CD4-positive, alpha-beta T cell treated with Interleukin-6 at 100 ng/mL for 8 hours (primary cell): ENCODE measurements at places on chromosomes 5 and 9.

GRCh38 chr5:129943936-129944335, 39.7 kb downstream of the CHSY3 start:
- DNase-seq, result no peak

- DNase-seq, result no peak
These were observed 386.0 kb upstream of the KLF4 start for GRCh38 chr9:107875571-107875980.

DNA sequence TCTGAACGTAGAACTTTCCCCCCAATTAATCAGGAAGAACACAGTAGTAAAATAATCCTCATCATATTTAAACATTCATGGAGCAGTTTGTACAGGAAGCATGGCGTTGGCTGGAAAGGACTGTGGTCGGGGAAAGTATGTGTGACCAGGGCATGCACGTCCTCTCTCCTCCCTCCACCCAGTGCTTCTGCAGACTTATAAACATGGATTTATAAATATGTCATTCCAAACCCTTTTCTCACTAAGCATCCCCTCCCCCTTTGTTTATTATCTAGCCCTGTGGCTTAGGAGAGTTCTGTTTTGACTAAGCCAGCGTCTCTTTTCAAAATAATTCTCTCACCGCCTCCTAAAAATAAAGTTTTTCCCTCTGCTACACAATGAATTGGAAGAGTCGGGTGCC, 70.4 kb upstream of the DAP start:
- DNase-seq, result no peak

DNA sequence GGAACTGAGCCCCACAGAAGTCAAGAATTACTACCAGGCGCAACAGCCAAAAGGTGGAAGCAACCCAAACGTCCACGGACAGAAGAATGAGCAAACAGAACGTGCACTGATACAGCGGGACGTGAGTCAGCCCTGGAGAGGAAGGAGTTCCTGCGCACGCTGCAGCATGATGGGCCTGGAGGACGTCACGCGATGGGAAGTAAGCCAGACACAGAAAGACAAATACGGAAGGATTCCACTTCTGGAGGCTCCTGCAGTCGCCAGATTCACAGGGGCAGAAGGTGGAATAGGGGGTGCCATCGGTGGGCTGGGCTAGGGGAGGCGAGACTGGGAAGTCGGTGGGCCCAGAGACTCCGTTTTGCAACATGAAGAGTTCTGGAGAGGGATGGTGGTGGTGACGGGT, 80.3 kb upstream of the PHYKPL start:
- DNase-seq, result no peak

GRCh38 chr9:5592904-5593303, 36.0 kb upstream of the RIC1 start:
- no peak for DNase-seq

DNA sequence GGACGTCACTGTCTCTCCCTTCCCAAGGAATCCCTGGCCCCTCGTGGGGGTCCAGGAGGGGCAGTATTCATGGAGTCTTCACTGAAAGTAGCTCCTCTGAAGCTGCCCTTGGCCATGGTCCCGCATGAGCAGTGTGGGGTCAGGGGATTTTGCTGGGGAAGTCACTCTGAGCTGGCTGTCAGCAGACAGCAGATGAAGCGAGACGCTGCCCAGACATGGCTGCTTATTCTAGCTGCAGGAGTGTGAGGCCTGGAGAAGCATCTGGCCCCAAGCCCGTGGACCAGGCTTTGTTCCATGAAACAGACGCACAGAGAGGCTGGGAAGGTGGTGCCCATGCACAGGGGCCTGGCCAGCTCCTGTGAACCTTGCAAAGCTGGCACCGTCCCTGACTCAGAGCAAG, 21.5 kb upstream of the ASS1 start:
- DNase-seq, result no peak

DNA sequence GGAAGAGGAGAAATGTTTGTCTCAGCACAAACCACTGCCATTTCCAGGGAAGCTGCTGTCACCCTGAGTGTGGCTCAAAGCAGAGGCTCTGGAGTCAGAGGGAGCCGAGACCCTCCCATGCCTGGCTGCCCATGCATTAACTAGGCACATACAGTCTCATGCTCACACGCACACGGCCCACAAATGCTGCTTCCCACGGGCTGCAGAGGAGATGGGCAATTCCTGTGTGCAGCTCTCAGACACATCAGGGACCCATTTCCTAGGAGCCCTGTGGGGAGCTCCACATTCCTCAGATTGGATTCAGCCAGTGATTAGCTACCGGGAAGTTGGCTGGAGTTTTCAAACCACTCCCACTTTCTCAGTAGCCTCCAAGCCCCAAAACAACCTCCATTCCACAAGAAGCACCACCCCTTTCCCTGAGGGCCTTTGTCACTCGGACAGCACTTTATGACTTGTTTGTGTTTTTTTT, 9.1 kb upstream of the PTGES start:
- DNase-seq, result no peak

GRCh38 chr9:113205861-113206260, 15.2 kb downstream of the FKBP15 start:
- no peak for DNase-seq

GRCh38 chr5:23507278-23507685, at the start of gene PRDM9:
TSS of gene PRDM9 (plus strand) at chr5:23507609. CDS start at chr5:23509034, 1,425 bp downstream.
- no peak for DNase-seq

- no peak for DNase-seq
These were observed 56.7 kb upstream of the ECM2 start for GRCh38 chr9:92592537-92592936.

DNA sequence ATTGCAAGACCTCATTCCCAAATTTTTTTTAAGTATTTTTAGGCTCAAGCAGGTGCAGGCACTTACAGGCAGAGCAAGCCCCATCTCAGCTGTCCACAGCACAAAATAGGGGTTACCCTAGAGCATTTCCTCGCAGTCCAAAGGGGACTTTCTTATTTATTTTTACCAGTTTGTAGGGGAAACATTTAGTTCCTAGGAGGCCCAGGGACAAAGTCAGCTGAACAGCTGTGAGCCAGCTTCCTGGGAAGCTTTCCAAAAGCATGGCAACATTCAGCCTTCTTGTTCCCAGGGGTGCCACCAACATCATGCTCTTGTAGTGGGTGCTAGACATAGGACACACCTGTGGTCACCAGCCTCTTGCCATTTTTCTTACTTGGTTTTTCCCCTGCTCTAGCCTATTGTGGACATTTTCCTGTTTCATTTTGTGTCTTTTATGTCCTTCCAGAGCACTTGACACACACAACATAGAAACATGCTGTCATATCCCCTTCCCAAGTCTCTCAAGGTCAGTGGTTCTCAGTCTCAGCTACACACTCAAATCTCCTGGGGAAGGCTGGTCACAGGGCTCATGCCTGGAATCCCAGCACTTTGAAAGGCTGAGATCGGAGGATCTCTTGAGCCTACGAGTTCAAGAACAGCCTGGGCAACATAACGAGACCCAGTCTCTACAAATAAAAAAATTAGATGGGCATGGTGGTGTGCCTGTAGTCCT, 38.2 kb downstream of the HAVCR1 start:
- DNase-seq, result no peak

- no peak for DNase-seq
These were observed 43.8 kb downstream of the WDR36 start for GRCh38 chr5:111135946-111136345.

DNA sequence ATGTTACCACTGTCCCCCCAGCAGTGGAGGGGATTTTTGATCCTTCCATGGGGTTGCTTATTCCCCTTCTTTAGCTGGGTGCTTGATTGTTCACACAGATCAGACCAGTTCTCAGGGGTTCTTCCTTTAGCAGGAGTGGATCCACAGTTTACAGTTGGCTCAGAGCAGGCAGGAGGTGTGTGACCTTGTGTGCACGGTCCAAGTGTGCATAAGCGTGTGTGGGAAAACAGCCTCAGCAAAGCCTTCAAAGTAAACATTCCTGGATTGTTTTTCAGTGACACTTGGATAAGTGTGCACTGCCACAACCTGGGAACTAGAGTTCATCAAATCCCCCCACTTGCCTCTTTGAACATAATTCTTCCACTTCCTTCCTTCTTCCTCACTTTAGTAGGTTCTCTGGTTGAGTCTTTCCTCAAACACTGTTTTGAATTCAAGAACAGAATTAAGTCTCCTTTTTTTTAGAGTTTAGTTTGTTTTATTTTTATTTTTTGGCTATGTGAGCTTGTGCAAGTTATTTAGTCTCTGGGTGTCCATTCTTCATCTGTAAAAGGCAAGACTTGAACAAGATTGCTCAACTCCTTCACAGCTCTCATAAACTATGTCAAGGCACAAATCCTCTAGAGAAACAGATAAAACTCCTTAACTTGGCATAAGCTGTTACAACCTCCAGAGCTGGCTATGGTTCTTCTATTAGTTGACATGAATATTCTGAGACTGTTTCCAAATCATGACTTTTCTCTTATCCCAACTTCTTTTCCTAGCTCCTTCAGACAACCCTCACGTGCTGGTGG, 78.0 kb downstream of the OSMR start:
- DNase-seq, result no peak

- DNase-seq, result no peak
These were observed 80.3 kb upstream of the FST start for GRCh38 chr5:53399926-53400697.
